ENCODE measurements at places on chromosomes 16 and 17. TPM values are rescaled to one million over a fixed set of nuclear protein-coding genes. Genes with fewer than 3 reads are reported as not detected.

DNA sequence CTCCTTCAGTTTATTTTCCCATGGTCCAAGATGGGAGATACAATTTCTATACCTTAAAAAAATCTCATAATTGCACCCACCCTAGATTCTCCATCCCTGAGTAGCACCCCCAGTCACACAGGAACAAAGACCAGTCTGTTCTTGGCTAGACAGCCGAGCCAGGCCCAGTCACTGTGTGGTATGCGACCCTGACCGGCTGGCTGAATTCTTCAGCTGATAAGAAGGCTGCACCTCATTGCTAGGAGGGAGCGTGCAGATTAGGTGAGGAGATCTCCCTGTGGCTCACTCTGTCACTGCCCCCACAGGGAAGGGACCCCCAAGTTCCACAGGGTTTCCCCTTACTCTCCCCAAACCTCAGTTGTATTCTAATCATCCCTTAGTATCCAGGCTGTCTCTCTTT lies 138.7 kb downstream of the SALL1 start:
- no peaks in the 10 kb centered on the region for H3K36me3 ChIP-seq
- no peak overlapping the region for H3K4me3 ChIP-seq
- H3K27ac ChIP-seq, result no peak overlapping the region
- peaks cover 9% of the 10 kb centered on the region for H3K27me3 ChIP-seq
- no peak for DNase-seq

GRCh38 chr17:50056961-50057330 lies 1.0 kb downstream of the ITGA3 start:
- H3K36me3 ChIP-seq, result no peaks in the 10 kb centered on the region
- no peaks in the 10 kb centered on the region for H3K27me3 ChIP-seq
- H3K4me3 ChIP-seq, result peak overlapping the region; percentile 96
- peaks cover 24% of the 10 kb centered on the region for H3K4me1 ChIP-seq
- H3K27ac ChIP-seq, result peak overlapping the region; percentile 24

GRCh38 chr16:84758627-84759026 lies 58.8 kb downstream of the USP10 start:
- H3K4me1 ChIP-seq, result peaks cover 67% of the 10 kb centered on the region
- peak overlapping the region; percentile 100 for H3K27ac ChIP-seq
- H3K27me3 ChIP-seq, result no peaks in the 10 kb centered on the region

DNA sequence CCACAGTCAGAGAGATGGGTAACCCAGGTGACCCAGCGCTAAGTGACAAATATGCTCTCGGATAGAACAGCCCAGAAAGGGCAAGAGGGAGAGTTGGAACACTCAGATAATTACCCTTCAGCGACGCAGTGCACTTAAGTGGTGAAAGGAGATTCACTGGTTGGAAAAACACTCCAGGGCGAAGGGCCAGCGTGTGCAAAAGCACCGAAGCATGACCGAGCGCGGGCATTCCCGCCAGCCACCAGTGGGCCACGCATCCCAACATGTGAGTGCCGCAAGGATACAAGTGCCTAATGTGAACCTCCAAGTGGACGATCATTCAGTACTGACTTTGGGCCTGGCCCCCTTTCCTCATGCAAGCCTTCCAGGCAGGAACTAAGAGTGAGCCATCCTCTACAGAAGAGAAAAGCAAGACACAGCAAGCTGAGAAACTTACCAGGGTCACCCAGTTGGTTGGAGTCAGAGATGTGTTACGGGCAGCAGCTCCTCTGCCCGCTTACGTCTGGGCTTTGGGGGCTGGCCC lies 258.4 kb downstream of the C16orf95 start:
- H3K27me3 ChIP-seq, result peaks cover 45% of the 10 kb centered on the region
- H3K4me1 ChIP-seq, result no peaks in the 10 kb centered on the region
- H3K36me3 ChIP-seq, result peaks cover 2% of the 10 kb centered on the region

GRCh38 chr17:44960691-44961090 lies 7.4 kb downstream of the C1QL1 start:
- peaks cover 79% of the 10 kb centered on the region for H3K27me3 ChIP-seq
- no peak for DNase-seq
- no peak overlapping the region for H3K4me3 ChIP-seq
- no peaks in the 10 kb centered on the region for H3K4me1 ChIP-seq
- peaks cover 1% of the 10 kb centered on the region for H3K36me3 ChIP-seq

- peaks cover 57% of the 10 kb centered on the region for H3K4me1 ChIP-seq
- no peaks in the 10 kb centered on the region for H3K27me3 ChIP-seq
- H3K27ac ChIP-seq, result peak overlapping the region; percentile 95
These were observed 857 bp downstream of the TMC8 start for GRCh38 chr17:78131172-78132083.

DNA sequence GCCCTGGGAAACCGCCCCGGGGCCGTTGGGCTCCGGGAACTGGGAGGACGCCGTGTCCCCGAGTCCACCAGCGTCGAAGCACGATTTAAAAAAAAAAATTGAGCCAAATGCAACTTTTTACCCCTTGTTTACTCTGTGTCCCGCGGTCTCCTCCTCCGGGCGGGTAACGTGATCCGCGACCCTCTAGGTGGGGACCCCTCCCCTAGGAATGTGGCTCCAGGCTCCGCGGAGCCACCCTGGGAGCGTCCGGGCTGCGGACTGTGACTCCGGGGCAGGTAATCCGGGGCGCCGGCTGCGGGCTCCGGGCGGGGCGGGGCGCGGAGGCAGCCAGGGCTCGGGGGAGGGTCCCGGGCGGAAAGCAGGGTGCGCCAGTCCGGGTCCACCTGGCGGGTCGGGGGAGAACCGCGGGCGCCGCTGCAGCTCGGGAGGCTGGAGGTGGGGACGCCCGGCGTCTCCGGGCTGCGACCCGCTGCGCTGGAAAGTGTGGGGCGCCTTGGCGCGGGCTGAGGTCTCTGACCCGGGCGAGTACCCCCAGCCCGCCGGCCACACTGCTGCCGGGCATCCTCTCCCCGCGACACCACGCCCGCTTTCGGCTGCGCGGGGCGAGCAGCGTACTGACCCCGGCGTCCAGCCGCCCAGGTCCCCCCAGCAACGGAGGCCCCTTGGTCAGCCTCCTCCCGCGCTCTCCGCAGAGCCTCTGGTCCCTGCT lies 852 bp upstream of the HELZ start:
- H3K27me3 ChIP-seq, result no peaks in the 10 kb centered on the region
- H3K27ac ChIP-seq, result peak overlapping the region; percentile 86
- peaks cover 39% of the 10 kb centered on the region for H3K4me1 ChIP-seq
- no peaks in the 10 kb centered on the region for H3K36me3 ChIP-seq
- H3K4me3 ChIP-seq, result peak overlapping the region; percentile 88

- peaks cover 7% of the 10 kb centered on the region for H3K4me1 ChIP-seq
- no peaks in the 10 kb centered on the region for H3K36me3 ChIP-seq
- DNase-seq, result no peak
- peak overlapping the region; percentile 45 for H3K4me3 ChIP-seq
- peaks cover 6% of the 10 kb centered on the region for H3K27me3 ChIP-seq
These were observed 7.3 kb upstream of the TRPV2 start for GRCh38 chr17:16407911-16408588.

GRCh38 chr17:43356999-43357398 lies 41.8 kb upstream of the ARL4D start:
- H3K4me1 ChIP-seq, result peaks cover 27% of the 10 kb centered on the region
- H3K36me3 ChIP-seq, result no peaks in the 10 kb centered on the region
- no peak for DNase-seq

GRCh38 chr16:57051696-57052228 lies 40.6 kb upstream of the CPNE2 start:
- peaks cover 8% of the 10 kb centered on the region for H3K4me1 ChIP-seq
- no peak overlapping the region for H3K4me3 ChIP-seq
- H3K36me3 ChIP-seq, result peaks cover 10% of the 10 kb centered on the region

DNA sequence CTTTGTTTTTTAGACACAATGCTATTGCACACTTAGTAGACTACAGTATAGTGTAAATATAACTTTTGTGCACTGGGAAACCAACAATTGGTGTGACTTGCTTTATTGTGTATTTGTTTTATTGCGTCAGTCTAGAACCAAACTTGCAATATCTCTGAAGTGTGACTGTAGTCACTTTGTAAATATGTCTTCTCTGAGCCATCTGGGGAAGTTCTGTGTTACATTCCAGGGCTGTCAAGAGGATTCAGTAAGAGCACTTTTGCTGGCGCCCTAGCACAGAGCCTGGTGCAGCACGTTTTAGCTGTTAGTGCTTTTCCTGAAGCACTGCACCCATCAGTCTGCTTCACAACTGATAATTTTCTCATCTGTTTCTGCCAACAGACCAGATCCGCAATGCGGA lies 73.2 kb downstream of the NT5M start:
- H3K4me3 ChIP-seq, result no peak overlapping the region
- H3K27me3 ChIP-seq, result peaks cover 14% of the 10 kb centered on the region
- H3K27ac ChIP-seq, result no peak overlapping the region
- DNase-seq, result no peak
- no peaks in the 10 kb centered on the region for H3K36me3 ChIP-seq
- H3K4me1 ChIP-seq, result peaks cover 6% of the 10 kb centered on the region

GRCh38 chr17:57311281-57312216 lies 55.2 kb downstream of the MSI2 start:
- H3K36me3 ChIP-seq, result peaks cover 3% of the 10 kb centered on the region
- H3K27ac ChIP-seq, result peak overlapping the region; percentile 79
- no peaks in the 10 kb centered on the region for H3K27me3 ChIP-seq

- H3K4me1 ChIP-seq, result no peaks in the 10 kb centered on the region
- no peak for DNase-seq
- no peaks in the 10 kb centered on the region for H3K36me3 ChIP-seq
- no peak overlapping the region for H3K4me3 ChIP-seq
These were observed 536.9 kb downstream of the XYLT1 start for GRCh38 chr16:16933861-16934260.

DNA sequence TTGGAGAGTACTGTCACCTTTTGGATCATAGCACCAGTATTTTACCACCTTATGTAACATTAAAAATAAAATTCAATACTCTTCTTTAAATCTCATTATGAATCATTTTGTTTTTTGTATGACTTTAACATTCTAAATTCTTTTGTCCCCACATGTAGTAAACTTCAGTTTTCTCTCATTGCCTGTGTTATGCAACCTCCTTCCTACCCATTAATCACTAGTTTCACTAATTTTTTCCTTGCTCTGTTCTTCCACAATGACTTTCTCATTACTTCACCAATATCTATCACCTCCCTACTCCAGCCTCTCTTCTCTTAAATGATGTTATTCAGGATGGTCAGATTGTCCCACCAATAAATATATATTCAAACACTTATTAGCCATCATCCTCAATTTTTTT lies 68.7 kb downstream of the TTC19 start:
- H3K27ac ChIP-seq, result peak overlapping the region; percentile 8
- no peak overlapping the region for H3K4me3 ChIP-seq
- peaks cover 15% of the 10 kb centered on the region for H3K36me3 ChIP-seq
- DNase-seq, result no peak

DNA sequence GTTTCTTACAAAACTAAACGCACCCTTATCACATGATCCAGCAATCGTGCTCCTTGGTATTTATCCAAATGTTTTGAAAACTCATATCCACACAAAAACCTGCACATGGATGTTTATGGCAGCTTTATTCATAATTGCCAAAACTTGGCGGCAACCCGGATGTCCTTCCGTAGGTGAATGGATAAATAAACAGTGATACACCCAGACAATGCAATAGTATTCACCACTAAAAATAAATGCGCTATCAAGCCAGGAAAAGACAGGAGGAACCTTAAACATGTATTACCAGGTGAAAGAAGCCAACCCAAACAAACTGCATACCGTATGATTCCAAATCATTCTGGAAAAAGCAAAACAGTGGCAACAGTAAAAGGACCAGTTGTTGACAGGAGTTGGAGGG lies 10.0 kb downstream of the SPATA32 start:
- peak overlapping the region; percentile 21 for H3K27ac ChIP-seq
- no peaks in the 10 kb centered on the region for H3K36me3 ChIP-seq
- no peak overlapping the region for H3K4me3 ChIP-seq
- H3K4me1 ChIP-seq, result peaks cover 53% of the 10 kb centered on the region
- H3K27me3 ChIP-seq, result no peaks in the 10 kb centered on the region
- DNase-seq, result no peak

- peaks cover 2% of the 10 kb centered on the region for H3K36me3 ChIP-seq
- H3K27ac ChIP-seq, result no peak overlapping the region
- no peak overlapping the region for H3K4me3 ChIP-seq
- DNase-seq, result no peak
- H3K27me3 ChIP-seq, result no peaks in the 10 kb centered on the region
- peaks cover 5% of the 10 kb centered on the region for H3K4me1 ChIP-seq
These were observed 211.6 kb upstream of the SDK2 start for GRCh38 chr17:73855720-73856333.

DNA sequence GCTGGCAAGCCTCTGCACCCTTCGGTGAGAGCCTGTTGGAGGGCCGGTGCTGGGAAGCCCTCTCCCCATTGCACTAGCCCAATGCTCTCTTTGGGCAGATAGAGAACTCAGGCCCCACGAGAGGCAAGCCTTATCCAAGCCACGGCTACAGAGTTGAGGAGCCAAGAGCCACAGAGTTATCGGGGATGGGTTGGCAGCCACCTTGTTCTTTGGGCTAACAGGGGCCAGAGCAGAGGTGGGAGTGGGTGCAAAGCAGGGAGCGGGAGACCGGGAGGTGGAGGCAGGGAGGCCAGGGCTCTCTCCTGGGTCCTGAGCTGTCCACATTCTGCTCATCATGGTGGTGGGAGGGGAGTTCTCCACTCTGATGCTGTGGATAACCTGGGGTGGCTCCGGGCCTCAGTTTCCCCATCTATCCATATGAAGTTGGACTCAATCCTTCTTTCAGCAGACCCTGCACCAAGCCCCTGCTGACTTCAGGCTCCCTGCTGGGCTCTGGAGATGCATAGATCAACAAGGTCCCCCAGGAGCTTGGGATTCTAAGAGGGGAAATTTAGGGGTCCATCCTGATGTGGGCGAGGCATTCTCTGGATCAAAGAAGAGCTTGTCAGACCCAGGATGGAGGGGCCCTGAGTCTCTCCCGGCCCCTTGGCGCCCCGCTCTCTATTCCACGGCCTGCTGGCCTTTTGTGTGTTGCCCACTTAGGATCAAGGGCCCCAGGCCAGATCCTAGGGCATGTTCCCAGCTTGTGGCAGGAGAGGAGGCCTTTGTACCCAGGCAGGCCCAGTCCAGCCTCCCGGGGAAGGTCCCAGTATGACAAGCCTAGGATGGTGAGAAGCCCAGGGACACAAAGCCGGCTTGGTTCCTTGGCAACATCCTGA lies 557 bp upstream of the CX3CL1 start:
- peaks cover 23% of the 10 kb centered on the region for H3K27me3 ChIP-seq
- H3K4me1 ChIP-seq, result peaks cover 5% of the 10 kb centered on the region
- H3K4me3 ChIP-seq, result no peak overlapping the region
- DNase-seq, result no peak
- no peak overlapping the region for H3K27ac ChIP-seq

- no peak overlapping the region for H3K27ac ChIP-seq
- no peaks in the 10 kb centered on the region for H3K36me3 ChIP-seq
- H3K4me3 ChIP-seq, result no peak overlapping the region
- peaks cover 19% of the 10 kb centered on the region for H3K27me3 ChIP-seq
- peaks cover under 1% of the 10 kb centered on the region for H3K4me1 ChIP-seq
These were observed 22.1 kb upstream of the PHF12 start for GRCh38 chr17:28973425-28973824.

GRCh38 chr16:86834451-86835035 lies 256.2 kb downstream of the FOXL1 start:
- H3K36me3 ChIP-seq, result no peaks in the 10 kb centered on the region
- H3K4me1 ChIP-seq, result peaks cover 6% of the 10 kb centered on the region
- no peak overlapping the region for H3K4me3 ChIP-seq
- H3K27me3 ChIP-seq, result peaks cover 37% of the 10 kb centered on the region
- no peak for DNase-seq

The RNF222 gene
- 0.62 TPM for total RNA-seq

The KRTAP9-2 gene
- not detected for total RNA-seq

The LGALS9B gene
- total RNA-seq, result not detected

The MYCBPAP gene
- total RNA-seq, result 1.2 TPM

The KRTAP2-3 gene
- not detected for total RNA-seq

The CES3 gene
- total RNA-seq, result 0.63 TPM

The TPSAB1 gene
- total RNA-seq, result not detected

The NLGN2 gene
- total RNA-seq, result 5.1 TPM

The PLA2G10 gene
- total RNA-seq, result not detected

Measured in T-helper 17 cell (primary cell).